Pancreas (tissue), 10 donors: ENCODE measurements at places on chromosomes 1 and 21. TPM values are rescaled to one million over a fixed set of nuclear protein-coding genes. Genes with fewer than 3 reads are reported as not detected.

DNA sequence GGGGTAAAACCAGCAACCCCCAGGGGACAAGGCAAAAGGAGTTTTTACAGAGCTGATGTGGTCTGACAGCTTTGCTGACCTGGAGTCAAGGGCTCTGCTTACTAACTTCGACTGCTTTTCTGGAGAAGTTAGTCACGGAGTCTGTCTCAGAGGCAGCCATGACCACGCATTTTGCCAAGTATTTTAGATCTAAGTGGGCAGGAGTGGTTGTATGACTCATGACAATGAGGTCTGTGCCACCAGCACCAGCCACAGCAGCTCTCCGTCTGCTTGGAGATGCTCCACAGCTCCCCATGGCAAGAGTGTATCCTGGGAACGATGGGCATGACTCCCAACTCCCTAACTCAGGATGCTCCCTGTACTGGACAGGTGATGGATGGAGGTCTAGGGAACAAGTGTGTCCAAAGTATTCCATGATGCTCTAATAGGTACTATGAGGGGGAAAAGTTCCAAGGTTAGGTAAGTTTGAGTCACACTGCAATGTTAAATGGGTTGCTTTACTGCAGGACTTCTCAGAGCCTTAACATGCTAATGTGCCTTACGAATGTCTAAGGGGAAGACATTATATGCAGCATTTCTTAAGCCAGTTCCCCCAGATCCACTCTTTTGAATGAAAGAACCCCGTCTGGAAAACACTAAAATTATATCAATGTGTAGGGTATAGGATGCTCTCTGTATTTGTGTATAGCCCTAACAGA is 359.0 kb downstream of the HHAT start:
- no peak overlapping the region for H3K4me3 ChIP-seq
- DNase-seq = no peak
- no peaks in the 10 kb centered on the region for H3K27me3 ChIP-seq
- no peak overlapping the region for H3K27ac ChIP-seq

CRNN gene
- 0.76 TPM for polyA plus RNA-seq

DNA sequence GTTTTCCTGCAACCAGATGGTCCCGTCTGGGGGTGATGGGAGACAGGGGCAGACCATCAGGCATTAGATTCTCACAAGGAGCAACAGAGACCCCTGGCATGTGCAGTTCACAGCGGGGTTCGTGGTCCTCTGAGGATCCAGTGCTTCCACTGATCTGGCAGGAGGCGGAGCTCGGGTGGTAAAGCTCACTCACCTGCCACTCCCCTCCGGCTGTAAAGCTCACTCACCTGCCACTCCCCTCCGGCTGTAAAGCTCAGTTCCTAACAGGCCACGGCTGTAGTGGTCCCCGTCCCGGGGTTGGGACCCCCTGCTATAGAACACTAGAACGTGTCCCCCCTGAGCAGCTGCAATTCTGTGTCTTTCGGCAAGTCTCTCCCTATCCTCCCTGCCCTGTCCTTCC is 4.6 kb downstream of the KRTAP10-12 start:
- H3K27ac ChIP-seq = no peak overlapping the region
- H3K4me3 ChIP-seq = no peak overlapping the region
- no peaks in the 10 kb centered on the region for H3K27me3 ChIP-seq
- H3K36me3 ChIP-seq = no peaks in the 10 kb centered on the region

DNA sequence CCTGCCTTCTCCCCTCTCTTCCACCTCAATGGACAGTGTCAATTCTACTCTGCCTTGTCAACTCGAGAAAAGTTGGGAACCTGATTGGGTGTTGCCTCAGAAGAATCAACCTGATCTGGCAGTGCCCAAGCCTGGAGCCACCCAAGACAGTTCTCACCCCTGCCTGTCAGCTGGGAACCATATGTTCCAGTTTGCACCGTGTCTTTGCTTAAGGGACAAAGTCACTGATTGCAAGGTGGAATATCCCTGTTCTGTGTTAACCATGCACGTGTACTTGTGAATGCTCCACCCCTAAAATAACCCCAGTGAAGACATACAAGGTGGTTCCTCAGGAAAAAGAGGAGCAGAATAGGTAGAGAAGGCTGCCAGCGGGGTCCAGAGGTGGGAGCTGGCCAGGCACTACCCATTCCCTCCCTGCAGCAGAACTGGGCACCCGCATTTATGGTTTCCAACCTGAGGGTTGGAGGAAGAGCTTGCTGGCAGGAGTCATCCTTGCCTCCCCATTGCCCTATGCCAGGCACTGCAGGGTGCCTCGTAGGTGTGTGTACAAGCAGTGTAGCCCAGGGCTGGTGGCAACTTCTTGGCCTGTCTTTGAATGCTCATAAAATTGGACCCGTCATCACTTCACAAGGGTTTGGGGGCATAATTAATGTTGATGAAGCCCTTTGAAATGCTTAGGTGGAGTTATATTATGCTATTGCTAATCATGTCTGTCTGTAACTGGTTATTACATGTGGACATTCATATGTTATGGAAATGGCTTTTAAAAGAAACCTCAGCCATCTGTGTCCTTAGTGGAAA is 11.3 kb downstream of the NIPAL3 start:
- H3K36me3 ChIP-seq = peaks cover 9% of the 10 kb centered on the region
- H3K4me3 ChIP-seq = no peak overlapping the region
- peaks cover 11% of the 10 kb centered on the region for H3K4me1 ChIP-seq
- H3K27ac ChIP-seq = no peak overlapping the region

OR2AK2 gene
- polyA plus RNA-seq = not detected

IGSF3 gene
- 2.0 TPM for polyA plus RNA-seq

GRCh38 chr1:89844860-89845259 is 24.0 kb downstream of the LRRC8D start:
- H3K4me1 ChIP-seq = peaks cover 4% of the 10 kb centered on the region
- no peaks in the 10 kb centered on the region for H3K27me3 ChIP-seq
- no peaks in the 10 kb centered on the region for H3K36me3 ChIP-seq

- no peak overlapping the region for H3K4me3 ChIP-seq
- no peaks in the 10 kb centered on the region for H3K4me1 ChIP-seq
- DNase-seq = no peak
- no peaks in the 10 kb centered on the region for H3K36me3 ChIP-seq
- no peak overlapping the region for H3K27ac ChIP-seq
These were observed 255.4 kb downstream of the RGS7 start for GRCh38 chr1:241101622-241102021.

TSPEAR gene
- 1.4 TPM for polyA plus RNA-seq

DNA sequence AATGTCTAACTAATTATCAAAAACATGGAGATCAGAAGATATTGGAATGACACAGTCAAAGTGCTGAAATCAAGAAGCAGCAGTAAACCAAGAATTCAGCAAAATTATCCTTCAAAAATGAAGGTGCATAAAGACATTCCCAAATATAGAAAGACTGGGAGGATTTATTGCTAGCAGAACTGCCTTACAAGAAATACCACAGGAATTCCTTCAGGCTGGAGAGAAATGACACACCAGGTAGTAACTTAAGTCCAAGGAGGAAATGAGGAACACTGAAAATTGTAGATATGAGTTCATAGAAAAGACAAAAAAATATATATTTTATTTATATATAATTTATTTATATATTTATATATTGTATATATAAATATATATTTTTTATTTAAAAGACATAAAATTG is 217.2 kb downstream of the RPS6KC1 start:
- no peaks in the 10 kb centered on the region for H3K36me3 ChIP-seq
- no peak for DNase-seq
- no peak overlapping the region for H3K4me3 ChIP-seq
- H3K4me1 ChIP-seq = no peaks in the 10 kb centered on the region
- H3K27ac ChIP-seq = no peak overlapping the region

EFCAB14 gene
- polyA plus RNA-seq = 8.4 TPM

GRCh38 chr1:81801651-81802456 is 1.1 kb downstream of the ADGRL2 start:
- H3K4me3 ChIP-seq = peak overlapping the region; percentile 69
- DNase-seq = peak; percentile 40

GRCh38 chr1:47181095-47181954 is 8.5 kb downstream of the PDZK1IP1 start:
- H3K27me3 ChIP-seq = no peaks in the 10 kb centered on the region
- H3K4me1 ChIP-seq = no peaks in the 10 kb centered on the region
- H3K27ac ChIP-seq = no peak overlapping the region
- no peak for DNase-seq
- H3K36me3 ChIP-seq = no peaks in the 10 kb centered on the region

DNA sequence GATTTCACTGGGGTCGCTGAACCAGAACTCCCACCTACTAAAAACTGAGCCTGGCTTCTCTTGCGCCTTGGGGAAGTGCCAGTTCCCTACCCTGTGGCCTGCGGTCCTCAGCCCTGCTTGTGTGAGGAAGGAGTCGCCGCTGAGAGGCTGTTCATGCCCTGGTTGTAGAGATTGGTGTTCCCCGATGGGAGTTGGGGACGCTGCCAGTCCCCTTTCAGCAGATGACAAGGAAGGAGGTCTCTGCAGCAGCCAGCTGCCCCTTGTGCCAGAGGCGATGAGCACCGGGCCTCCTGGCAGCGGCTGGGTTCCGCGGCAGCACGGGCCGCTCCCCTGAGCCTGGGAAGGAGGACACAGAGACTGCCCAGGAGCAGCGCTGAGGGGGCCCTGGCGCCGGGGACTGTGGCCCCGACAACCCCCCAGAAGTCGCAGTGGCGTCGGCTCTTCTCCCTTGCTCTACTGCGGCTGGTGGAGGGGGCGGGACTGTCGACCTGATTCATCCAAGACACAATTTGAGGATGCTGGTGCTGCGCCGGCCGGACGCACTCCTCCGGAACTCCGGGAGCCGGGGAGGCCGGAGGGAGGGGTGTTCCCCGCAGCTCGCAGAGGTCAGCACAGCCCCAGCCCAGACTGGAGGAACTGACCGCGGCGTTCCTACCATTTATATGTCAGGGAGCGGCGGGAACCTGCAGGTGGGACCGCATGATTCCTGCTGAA is 12.0 kb upstream of the ADORA3 start:
- H3K27ac ChIP-seq = no peak overlapping the region
- H3K27me3 ChIP-seq = no peaks in the 10 kb centered on the region
- no peak overlapping the region for H3K4me3 ChIP-seq
- H3K4me1 ChIP-seq = no peaks in the 10 kb centered on the region
- no peak for DNase-seq
- no peaks in the 10 kb centered on the region for H3K36me3 ChIP-seq

DNA sequence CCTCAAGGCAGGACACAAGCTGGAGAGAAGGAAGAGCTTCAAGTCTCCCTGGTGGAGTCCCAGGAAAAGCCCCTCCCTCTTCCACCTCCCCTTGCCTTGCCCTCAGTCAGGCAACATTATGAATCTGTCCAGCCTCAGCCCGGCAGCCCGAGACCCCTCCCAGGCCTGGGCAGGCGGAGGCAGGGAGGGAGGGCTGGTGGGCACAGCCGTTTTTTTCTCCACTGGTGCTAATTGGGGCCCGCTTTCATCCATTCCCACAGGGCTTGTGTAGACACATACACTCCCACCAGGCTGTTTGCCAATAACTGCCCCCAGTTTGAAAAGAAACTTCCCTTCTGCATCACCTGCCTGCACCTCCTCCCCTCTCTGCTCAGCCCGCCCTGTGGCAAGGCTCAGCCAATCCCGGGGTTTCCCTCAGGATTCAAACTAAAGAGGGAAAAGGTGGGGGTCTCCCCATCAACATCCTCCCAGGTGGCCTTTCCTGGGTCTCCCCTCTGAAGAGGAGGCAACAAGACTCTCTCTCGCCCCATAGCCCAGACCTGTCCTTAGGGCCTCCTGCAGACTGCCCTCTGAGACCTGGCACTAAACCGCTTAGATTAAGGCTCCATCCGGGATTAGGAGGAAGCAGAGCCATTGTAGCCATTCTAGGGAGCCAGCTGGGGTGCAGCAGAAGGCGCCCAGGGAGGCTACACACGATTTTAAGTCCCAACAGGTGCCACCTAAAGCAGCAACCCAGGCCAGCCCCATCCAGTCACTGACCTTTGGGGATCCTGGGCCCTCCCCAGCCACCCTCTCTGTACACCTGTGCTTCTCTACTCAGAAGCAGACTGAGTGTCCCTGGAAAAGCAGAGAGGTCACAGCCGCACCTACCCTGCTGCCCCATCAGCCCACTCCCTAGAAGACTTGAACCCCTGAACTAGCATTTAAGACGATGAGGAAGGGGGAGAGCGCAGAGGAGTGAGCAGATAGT is 3.5 kb downstream of the IGSF9 start:
- no peak overlapping the region for H3K27ac ChIP-seq
- no peaks in the 10 kb centered on the region for H3K36me3 ChIP-seq
- peaks cover 4% of the 10 kb centered on the region for H3K4me1 ChIP-seq
- no peak overlapping the region for H3K4me3 ChIP-seq
- H3K27me3 ChIP-seq = no peaks in the 10 kb centered on the region
- DNase-seq = no peak
